ENCODE measurements at places on chromosomes 16 and 17.

DNA sequence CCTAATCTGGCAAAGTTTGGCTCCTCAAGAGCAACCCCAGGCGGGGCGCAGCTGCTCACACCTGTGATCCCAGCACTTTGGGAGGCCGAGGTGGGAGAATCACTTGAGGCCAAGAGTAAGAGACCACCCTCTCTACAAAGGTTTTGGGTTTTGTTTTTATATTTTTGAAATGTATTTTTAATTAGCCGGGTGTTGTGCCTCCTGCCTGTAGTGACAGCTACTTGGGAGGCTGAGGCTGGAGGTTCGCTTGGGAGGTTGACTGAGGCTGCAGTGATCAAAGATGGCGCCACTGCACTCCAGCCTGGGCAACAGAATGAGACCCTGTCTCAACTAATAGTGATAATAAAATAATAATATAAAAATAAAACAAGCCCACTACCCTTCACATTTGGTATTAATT lies 756 bp upstream of the USP7 start:
- DNase-seq, result no peak

- DNase-seq, result no peak
These were observed 97.5 kb downstream of the RAB11FIP4 start for GRCh38 chr17:31488982-31489294.

DNA sequence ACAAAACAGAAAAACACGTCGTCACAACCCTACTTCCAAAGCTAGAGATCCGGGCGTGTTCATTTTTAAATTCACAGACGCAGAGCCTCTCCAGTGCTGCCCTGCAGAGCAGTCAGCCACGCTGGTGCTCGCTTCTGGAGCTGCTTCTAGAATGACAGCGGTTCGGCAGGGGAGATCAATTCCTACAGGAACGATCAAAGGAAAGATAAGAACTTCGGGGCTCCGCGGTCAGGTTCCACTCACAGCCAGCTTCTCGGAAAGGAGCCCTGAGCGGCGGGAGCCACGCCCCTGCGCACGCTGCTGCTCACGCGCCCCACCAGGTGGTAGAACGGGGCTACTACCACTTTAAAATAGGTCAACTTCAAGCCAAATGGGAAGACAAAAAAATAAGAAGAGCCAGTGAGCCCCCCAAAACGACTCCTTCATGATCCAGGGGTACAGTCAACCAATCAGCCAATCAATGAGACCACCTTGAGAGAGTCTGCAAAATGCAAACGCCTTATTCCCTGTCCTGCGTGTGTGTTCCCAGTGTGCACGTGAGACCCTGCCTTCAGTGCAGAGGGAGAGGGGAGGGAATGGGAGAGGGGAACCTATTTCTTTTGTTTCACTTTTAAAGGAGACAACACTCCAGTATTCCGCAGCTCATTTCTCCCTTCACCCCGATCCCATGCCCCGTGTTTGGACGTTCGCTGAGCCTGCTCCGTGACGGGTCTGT lies 209.7 kb downstream of the RBFOX3 start:
- DNase-seq, result peak; percentile 74

GRCh38 chr17:31869031-31869430 lies 10.0 kb upstream of the COPRS start:
- no peak for DNase-seq

GRCh38 chr17:68294196-68294555 lies 2.9 kb downstream of the ARSG start:
- no peak for DNase-seq

- no peak for DNase-seq
These were observed 19.1 kb upstream of the NTN1 start for GRCh38 chr17:9002227-9002605.

DNA sequence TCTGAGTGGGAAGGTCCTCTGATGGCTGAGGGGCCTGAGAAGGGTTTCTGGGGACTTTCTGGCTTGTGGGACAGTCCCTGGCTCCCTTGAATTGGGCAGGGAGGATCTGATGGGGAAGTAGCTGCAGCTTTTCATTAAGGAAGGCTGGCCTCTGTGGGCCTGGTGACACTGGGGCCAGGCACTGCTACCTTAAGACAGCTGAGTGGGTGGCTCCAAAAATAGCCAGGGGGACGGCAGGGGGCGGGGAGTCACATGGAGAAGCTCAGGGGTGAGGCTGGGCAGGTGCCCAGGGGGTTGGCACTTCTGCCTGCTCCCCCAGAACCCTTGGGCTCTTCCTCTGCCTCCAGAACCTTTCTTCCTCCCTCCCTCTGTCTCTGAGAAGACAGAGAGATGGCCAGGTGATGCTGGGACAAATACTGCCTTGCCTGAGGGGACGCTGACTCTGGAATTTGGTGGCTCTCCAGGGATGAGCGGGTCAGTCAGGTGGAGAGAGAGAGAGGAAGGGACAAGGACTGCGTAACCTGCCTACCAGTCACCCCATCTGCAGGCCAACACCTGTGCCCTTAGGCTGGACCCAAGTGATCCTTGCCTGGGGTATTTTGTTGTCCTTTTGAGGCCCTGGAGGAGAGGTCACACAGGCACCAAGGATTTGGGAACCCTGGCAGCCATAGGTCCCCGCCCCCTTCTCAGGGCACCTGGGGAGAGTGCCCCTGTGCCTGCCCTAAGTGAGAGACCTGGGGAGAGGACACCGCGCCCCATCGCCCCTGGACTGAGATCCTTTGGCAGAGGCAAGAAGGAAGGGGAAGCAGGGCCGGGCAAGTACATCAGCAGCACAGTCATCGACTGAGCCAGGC lies 1.7 kb upstream of the SGCA start:
- no peak for DNase-seq

- peak; percentile 90 for DNase-seq
These were observed 38.5 kb downstream of the TBC1D16 start for GRCh38 chr17:79997011-79997660.

DNA sequence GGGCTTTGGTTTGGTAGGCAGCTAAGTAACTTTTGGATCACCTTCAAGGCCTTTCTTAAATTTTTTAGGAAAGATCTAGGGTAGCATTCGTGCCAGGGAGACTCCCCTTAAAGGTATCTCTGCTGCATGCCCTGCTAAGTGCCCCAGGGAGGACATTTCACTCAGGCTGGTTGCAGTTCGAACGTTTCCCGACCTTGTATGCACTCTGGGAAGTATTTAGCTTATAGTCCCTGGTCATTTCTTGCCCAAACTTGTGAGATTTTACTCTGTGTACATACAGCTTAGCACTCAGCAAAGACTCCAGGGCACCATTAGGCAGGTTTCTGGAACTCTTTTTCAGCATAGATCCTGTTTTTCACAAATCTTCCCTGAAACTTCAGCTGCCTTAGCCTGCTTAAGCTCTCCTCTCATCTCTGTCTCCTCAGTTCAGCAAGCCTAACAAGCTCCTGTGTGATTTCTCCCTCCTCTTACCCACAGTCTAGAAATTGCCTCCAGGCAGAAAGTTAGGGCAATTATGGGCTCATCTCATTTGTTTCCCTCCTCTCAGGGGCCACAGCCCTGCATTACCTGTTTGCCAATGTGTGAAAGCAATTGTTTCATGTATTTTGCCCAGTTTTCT lies 84.6 kb downstream of the MRTFB start:
- DNase-seq, result no peak

DNA sequence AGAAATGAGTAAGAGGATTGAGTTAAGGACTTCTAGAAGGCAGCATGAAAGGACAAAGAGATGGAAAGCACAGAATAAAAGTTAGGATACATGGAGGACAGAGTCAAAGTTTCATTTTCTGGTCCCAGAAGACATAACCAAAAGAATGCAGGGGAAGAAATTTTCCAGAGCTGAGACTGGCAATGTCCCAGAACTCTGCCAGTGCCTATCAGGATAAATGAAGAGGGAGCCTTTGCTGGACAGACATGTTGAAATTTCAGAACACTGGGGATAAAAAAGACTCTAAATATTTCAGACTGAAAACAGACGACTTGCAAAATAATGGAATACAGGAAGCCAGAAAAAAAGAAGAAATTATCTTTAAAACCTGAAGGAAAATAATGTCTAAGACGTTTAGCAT lies 55.7 kb downstream of the NT5M start:
- no peak for DNase-seq

DNA sequence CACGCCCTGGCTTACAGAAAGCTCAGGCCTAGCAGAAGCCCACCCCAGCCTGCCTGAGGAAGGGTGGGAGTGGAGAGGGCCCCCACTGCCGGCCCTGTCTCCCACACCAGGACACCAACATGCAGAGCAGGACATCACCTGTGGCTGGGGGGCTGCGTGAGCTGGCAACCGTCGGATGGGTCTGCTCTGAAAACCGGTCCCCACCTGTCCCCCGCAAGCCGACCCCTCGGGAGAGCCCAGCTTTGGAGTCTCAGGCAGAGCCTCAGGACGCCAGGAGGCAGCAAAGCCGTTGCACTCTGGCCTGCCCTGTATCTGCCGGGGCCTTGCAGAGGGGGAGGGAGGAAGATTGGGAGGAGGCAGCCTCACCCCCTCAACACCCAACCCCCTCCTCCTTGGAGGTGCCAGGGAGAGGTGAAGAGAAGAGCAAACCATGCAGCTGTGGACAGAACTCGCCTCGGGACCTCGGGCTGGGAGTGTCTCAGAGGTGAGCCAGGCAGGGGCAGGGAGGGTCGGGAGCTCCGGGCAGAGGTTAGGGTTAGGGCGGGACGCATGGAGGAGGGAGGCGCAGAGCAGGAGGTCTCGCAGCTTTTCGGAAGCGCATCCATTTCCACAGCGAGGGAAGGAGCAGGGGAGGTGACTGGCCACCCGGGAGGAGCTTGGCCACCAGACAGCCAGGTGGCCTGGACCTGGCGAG lies 30.4 kb upstream of the ZC3H18 start:
- DNase-seq, result peak; percentile 58

DNA sequence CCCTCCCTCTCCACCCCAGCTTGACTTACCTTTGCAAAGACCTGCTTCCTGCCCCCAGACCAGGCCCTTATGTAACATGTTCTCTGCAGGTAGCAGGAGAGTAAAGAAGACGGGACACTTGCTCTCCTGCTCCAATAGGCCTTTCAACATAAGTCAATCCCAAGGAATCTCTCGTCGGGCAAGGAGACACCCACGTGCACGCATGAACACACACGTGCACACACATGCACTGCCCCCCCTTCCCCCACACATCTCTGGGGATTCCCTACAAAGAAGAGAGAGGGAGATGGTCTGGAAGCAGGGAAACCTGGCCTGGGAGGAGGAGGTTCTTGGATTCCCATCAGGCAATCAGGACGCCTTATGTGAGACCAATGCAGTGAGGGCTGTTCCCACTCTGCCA lies 41.4 kb downstream of the ABCC12 start:
- DNase-seq, result no peak

GRCh38 chr17:82921426-82921825 lies 81.6 kb upstream of the ZNF750 start:
- no peak for DNase-seq

GRCh38 chr16:89973235-89973634 lies 24.7 kb downstream of the DEF8 start:
- no peak for DNase-seq

DNA sequence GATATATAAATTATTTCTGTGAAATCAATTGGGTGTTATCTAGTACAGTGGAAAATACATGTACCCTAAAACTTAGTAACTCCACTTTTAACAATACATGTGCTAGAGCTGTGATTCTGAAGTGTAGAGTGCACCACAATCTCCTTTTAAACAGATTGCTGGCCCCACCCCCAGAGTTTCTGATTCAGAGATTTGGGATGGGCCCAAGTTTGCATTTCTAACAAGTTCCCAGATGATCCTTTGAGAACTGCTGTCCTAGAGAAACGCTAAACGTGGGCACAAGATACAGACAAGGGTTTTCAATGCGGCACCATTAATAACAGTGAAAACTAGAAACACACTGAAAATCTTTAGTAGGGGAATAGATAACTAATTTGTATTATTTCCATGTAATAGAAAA lies 49.2 kb downstream of the NXPH3 start:
- no peak for DNase-seq

DNA sequence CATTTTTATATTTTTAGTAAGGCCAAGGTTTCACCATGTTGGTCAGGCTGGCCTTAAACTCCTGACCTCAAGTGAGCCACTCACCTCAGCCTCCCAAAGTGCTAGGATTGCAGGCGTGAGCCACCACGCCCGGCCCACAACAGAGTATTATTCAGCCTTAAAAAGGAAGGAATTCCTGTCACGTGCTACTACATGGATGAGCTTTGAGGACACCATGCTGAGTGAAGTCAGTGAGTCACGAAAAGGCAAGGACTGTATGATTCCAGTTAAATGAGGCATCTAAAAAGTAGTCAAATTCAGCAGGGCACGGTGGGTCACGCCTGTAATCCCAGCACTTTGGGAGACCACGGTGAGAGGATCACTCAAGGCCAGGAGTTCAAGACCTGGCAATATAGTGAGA lies 9.7 kb downstream of the CSF3 start:
- DNase-seq, result no peak

DNA sequence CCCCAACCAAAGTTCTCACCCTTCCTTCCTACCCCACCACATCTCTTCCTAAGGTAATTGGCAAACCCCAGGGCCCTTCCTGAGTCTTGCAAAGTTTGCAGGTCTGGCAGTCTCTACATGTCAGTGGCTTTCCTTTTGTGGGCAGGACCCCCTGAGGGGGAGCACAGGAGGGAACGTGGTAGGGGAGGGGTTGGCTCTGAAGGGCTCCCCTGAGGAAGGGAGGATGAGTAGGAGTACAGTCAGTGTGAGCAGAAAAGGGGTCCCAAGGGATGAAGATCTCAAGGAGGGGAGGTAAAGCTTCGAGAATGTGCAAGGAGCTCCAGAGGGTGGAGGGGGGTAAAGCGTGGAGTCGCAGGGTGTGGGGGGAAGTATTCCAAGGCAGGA lies 206.9 kb downstream of the RAB11FIP4 start:
- no peak for DNase-seq

DNA sequence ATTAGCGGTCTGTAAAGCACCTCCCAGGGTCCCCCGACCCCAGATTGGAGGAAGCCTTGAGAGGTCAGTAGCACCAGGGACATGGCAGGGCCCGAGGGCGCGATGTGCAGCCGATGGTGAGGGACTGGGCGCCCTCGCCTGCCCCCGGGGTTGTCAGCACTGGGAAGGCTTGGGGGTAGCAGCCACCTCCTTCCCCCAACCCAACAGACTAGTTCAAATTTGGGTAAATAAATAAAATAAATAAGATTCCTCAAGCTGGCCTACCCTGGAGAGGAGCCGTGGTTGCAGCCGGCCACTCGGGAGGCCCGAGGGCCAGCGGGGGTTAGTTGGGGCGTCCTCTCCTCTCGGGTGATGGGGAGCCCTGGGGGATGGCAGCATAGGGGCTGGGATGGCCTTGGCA lies 1.5 kb downstream of the C16orf92 start:
- no peak for DNase-seq

DNA sequence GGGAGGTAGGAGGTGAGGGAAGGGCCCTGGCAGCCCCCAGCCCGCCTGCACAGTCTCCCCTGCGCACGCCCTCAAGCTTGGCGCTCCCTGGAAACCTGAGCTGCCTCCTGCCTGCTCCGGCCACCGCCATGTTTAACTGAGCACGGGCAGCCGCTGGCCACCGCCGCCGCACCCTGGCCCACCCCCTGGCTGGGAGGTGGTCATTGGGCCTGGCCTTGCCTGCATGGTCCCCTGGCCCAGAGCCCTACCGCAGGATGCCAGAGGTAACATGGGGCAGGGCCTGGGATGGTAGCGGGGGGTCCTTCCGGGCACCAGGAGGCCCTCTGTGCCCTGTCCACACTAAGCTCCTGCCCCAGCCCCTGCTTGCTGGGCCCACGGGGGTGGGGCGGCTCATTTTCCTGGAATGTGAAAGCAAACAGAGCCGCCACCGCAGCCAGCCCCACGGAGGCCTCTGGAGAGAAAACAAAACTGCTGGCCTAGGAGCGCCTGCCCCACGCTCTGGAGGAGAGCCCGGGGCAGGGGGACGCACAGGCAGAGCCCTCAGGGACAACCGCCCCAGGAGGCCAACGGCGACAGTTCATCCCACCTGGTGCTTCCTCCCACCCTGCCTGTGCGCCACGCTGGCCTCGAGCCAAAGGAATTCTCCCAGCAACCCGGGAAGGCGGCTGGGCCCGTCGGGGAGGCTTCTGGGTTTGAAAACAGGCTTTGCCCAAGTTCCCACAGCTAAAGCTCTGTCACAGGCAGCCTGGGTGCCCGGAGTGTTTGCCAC lies 8.9 kb downstream of the NHERF2 start:
- no peak for DNase-seq
